ENCODE measurements at places on chromosomes 3 and 15. TPM values are rescaled to one million over a fixed set of nuclear protein-coding genes. Genes with fewer than 3 reads are reported as not detected.

PLA2G4D gene
- total RNA-seq = not detected

GRCh38 chr15:35215093-35215492 lies 130.0 kb upstream of the NANOGP8 start:
- no peak for DNase-seq

DNA sequence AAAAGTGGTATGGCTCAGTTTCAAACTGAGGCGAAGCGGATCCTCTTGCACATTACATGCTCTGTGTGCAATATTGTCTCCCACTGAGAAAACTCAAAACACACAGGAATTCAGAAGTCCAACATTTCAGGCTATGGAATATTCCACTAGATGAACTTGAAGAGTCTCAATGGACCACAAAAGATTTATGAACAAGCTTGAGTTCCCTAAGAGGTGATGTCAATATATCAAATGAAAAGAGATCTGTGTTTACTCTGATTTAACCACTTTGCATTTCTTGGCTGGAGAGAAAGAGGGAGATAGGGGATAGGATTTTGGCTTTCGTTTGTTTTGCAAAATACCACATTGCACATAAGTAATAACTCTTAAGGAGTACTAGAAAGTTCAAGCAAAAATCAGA lies 20.3 kb downstream of the PDZRN3 start:
- DNase-seq = no peak

GRCh38 chr15:35738370-35738769 lies 192.4 kb upstream of the DPH6 start:
- no peak for DNase-seq

GRCh38 chr3:57309769-57310360 lies 17.4 kb upstream of the ASB14 start:
- DNase-seq = no peak

DNA sequence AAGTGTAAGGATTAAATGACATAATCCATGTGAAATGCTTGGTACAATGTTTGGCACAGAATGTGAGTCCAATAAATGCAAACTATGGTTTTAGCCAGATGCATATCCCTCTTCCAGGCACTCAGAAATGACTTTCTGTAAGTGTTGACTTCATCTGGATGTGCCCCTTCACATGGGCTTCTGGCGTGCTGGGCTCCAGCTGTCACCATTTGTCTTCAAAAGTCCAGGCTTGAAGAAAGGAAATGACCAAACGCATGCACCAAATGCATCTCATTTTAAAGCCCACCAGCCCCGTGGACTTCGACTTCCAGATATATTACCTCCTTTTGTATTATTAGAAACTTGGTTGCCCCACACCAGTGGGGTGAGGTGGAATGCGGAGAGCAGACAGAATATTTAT lies 23.7 kb downstream of the CRYGS start:
- no peak for DNase-seq

Data from sigmoid colon (tissue), 7 donors.